ENCODE measurements at places on chromosomes 1 and 21.

DNA sequence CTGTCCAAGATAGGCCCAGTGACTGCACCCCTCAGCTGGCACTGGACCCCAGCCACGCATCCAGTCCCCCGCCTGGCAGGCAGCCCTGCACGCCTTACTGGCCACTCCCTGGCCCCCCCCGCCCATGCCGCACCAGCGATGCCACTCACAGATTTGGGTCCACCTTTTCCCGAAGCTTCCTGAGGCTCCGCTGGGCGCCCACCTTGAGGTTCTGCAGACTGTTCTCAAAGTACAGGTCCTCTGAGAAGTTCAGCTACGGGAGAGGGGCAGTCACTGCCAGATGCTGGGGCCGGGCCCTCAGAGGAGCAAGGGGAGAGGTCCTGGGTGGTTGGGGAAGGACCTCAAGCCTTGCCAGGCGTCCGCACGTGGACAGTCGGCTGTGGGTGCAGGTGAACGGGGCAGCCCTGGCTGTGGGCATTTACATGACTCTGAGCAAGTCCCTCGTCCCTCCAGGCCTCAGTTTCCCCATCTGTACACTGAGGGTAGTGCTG lies 8.1 kb downstream of the PRXL2B start:
- DNase-seq = no peak

- no peak for DNase-seq
Measured at GRCh38 chr1:26296340-26297056, 9.9 kb downstream of the UBXN11 start.

DNA sequence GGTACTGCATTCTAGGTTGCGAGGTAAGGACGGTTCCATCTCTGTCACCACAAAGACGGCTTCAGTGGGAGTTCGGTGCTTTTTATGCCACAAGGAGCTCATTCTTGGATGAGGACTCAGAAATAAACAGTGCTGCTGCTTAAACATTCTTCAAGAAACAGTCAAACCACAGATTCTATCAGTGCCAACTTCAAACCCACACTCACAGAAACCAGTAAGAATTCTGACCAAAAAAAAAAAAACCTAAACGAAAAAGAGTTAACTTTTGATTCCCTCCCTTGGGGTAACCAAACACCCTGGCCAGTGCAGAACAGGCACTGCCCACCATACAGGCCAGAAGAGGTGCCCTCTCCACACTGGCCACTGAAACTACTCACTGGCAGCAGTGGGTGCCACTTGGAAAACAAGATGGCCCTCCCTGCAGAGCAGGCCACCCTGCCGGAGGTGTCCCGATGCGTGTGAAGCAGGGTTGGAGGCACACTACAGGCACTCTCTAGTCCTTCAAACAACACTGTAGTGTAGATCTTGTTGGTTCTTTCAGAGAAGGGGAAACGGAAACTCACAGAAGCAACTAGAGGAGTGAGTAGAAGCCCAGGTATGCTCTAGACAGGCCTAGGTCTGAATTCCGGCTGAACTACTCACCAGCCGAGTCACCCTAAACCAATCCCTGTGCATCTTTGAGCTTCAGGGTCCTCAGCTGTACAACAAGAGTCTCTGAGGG lies 87.3 kb upstream of the TLR5 start:
- DNase-seq = no peak

DNA sequence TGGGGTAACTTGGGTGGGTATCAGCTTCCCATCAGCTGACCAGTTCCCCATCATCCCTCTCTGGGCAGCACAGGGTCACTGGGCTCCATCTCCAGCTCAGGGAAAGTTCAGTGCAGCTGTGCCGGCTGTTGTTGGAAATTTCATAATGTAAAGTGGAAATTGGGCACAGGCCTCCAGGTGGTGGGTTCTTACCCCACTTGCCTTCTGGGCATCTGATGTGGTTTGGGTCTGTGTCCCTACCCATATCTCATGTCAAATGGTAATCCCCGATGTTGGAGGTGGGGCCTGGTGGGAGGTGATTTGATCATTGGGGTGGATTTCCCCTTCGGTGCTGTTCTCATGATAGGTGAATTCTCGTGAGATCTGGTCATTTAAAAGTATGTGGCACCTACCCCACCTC lies 59.7 kb upstream of the PSEN2 start:
- DNase-seq = no peak

DNA sequence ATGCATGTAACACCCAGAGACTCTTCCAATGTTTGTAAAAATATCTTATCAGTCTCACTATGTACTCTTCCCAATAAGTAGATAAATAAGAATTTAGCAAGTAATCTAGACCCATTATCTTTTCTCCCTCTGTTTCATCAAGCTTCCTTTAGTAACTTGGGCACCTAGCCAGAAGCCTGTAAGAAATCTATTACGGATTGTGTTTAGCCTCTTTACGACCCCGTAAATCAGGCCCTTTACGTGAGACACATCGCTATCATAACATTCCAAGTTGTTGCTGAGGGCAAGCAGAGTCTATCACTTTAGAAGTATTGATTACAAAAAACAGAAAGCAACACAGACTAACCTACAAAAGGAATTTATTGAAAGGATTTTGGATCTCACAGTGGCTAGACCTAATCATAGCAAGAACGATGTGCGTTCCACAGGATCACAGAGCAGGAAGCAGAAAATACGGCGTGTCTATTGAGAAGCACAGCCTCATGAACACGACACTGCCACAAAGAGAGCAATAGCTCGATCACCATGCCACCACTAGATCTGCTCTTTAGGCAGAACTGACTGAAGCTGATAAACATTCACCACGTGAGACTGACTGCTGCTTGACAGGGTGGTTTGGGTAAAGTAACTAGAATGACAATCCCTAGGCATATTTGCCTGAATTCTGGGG lies 922.1 kb downstream of the AMY1C start:
- no peak for DNase-seq

GRCh38 chr1:119713039-119713748 lies 1.5 kb downstream of the PHGDH start:
- DNase-seq = no peak

- no peak for DNase-seq
Measured at GRCh38 chr21:43597540-43598250, 61.6 kb downstream of the HSF2BP start.

DNA sequence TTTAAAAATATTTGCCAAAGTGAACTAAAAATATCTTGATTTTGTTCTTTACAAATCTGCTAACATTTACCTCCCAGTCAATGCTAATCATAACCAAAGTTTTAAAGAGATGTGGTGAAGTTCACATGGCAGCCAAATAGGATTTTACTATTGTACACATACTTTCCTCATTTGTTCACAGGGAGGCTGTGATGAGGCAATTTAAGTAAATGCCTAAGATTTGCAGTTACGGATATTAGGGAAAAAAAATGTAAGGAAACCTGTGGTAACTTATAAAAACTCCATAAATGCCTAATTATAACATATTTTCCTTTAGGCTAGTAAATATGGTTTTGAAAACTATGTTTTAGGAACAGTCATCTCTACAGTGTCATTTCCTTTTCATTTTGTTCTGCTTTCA lies 32.4 kb downstream of the RGS5 start:
- no peak for DNase-seq

DNA sequence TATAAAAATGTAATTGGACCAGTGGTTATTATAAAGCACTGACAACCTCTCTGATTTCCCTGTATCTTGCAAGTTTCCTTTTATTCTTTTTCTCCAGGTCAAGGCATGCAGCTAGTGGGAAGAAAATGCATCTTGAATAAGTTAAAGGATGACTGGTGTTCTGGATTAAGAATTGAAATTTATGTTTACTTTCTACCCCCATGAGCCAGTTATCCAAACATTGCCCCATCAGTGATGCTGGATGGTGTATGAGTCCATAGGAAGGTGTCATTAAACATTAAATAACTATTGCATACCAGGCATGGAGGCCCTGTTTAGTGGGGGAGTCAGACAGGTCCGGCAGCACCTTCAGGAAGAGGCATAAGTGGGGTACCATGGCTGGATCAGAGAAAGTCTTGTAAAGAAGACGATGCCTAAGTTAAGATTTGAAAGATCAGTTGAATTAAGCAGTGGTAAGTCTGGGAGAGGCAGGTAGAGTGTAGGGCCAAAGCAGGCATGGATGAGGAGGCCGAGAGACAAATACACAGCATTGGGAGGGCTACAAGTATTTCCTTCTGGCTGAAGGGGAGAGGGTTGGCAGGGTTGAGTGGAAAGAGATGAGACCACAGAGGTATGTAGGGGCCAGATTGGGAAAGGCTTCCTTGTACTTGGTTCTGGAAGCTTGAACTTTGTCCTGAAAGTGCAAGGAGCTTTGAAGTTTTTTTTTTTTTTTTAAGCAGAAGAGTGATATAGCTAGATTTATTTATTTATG lies 5.7 kb downstream of the SZRD1 start:
- DNase-seq = no peak

DNA sequence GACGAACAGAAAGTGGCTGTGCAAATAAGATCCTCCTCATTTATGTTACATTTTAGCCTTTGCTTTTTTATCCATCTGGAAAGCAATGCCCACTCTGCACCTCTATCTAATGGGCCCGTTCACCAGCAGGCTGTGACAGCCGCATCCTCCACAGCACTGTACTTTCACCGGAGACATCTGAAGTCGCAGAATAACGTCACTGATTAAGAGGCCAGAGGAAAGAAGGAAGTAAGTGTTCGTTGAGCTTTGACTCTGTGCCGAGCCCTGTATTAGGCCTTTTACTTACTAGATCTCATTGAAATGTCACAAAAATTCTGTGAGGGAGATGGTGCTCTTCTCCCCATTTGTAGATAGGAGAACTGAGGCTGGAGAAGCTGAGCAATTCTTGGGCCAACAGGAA lies 62.3 kb downstream of the KAZN start:
- DNase-seq = no peak

DNA sequence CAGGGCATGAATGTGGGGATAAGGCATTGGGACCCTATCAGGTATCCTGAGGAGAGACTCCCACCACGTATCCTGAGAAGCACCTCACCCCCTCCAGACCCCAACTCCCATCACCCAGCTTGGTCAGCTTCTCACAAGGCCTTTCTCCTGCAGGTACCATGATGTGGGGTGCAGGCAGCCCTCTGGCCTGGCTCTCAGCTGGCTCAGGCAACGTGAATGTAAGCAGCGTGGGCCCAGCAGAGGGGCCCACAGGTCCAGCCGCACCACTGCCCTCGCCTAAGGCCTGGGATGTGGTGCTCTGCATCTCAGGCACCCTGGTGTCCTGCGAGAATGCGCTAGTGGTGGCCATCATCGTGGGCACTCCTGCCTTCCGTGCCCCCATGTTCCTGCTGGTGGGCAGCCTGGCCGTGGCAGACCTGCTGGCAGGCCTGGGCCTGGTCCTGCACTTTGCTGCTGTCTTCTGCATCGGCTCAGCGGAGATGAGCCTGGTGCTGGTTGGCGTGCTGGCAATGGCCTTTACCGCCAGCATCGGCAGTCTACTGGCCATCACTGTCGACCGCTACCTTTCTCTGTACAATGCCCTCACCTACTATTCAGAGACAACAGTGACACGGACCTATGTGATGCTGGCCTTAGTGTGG lies 1.3 kb downstream of the GPR3 start:
- no peak for DNase-seq

DNA sequence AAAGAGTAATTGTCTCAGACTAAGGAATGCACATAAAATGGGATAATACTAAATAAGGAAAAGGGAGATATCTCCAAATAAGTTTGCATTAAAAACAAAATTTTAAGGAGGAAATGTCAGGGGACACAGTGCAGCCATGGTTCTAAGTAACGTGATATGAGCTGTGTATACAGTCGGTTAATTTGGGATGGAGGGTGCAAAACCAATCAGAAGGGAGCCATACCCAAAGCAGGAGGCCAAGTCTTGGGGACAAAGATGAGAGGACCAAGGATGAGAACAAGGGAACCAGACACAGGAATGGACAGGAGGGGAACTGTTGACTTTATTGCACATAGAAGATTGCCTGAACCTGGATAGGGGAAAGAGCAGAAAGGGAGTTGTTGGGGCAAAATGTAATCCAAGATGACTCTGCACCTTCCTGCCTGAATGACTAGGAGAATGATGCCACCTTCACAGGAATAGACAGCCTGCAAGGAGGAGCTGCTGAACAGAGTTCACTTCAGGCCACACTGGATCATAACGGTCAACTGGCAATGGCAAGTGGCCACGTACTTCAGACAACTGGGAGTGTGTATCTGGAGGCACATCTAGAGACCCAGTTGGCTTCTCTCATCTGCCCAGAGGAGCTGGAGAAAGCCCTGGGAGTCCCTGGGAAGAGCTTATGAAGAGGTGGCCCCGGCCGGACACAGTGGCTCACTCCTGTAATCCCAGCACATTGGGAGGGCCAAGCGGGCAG lies 22.0 kb upstream of the BOLA1 start:
- DNase-seq = no peak

GRCh38 chr1:35563166-35563565 lies 5.6 kb downstream of the NCDN start:
- no peak for DNase-seq

DNA sequence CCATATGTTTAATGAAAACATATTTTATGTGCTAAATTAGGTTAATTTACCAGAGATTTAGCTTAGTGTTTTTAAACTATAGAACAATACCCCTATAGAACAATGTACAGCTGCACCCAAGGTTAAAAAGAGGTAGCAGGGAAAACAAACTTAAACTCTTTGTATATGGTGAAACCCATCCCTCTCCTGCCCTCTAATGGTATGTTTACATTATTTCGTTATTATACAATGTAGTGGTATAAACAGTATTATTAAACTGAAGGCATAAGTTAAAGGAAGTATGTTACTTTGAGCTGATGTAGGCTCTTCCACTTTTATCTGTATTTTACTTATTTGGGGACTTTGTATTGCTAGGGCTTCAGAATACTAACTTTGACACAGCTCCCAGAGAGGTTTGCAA lies 16.7 kb upstream of the ZYG11A start:
- DNase-seq = no peak
